NCI-H460 (cell line): ENCODE measurements at places on chromosomes 1 and 21. TPM values are rescaled to one million over a fixed set of nuclear protein-coding genes. Genes with fewer than 3 reads are reported as not detected.

- no peak for DNase-seq
Measured at GRCh38 chr1:150092180-150092791, 24.7 kb downstream of the VPS45 start.

ZFP69 gene
- 5.1 and 6.0 TPM in 2 replicates for total RNA-seq

DNA sequence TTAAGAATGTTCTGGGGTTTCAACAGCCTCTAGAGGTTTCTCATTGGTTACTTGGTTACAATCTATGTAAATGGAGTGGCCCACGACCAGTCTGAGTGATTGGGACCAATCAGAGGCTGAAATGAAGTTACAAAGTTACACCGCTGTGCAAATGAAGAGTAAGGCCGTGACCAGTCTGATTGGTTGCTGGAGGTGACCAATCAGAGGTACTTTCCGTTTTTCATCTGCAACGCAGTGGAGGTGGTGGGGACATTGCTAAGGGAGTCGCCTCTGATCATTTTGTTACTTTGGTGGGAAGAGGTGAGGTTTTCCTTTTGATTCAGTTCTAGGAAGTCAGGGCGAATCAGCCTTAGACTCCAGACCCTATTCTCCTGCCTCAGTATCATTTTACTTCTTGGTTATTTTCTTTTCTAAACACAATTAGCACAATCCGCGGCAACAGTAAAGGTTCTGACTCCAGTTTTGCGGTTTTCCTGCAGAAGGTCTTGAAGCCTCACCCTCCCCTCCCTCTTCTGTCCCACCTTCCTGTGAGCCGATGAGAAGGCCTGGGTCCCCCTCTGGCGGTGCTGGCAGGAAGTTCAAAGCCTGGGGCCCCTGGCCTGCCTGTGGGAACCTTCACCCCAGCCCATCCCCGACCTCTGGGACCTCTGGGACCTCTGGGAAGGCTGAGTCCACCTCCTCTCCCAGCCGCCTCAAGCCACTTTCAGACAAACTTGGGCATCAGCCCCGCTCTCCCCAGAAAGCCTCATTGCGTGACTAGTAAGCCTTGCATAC is 38.7 kb upstream of the TTC34 start:
- DNase-seq, result no peak

DNA sequence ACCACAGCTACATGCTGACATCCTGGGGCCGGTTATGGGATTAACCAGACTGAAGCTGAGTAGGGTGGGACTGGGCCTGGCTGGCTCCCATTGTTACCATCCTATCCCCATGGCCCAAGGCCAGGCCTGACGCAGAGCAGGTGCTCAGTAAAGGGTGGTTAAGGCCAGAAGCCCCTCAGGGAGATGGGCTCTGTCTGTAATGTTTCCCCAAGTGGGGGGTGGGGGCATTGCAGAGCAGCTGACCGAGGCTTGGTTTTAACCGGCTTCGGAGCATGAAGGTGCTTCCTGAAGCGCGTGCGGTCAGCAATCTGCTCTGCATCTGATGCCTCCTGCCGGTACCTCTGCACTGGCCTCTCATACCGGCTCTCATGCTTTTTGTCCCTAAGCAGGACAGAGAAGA is 83.4 kb upstream of the ACTL8 start:
- DNase-seq, result no peak

DNA sequence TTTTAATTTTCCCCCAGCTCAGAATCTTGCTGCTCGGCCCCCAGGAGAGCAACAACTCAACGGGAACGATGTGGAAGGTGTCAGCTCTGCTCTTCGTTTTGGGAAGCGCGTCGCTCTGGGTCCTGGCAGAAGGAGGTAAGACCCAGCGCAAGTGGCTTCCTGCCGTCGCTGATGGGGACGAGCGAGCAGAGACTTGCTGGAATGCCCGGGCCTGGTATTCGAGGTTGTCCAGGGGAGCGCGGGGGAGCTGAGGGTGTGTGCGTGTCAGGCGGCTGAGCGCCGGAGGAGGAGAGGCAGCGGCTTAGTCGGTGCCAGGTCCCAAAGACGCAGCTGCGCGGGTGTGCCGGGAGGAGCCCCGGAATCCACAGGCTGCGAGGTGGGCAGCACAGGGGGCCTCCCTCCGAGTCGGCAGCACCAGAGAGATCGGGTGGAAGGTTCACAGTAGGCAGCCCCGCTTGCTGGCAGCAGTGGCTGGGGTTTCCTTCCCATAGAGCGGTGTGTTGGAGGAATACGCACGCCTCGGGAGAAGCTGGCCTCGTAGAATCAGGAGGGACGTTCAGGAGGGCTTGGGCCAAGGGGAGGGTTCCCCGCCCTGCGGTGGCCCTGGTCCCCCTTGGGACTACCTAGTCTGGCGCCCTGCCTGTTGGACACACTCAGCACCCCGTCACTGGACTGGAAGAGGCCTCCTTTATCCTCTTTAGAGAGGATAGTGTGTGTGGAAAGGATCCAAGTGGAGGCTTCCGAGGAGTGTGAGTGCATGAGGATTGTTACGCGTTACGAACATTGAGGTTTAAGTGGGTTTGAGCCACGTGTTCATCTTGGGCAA is 547 bp downstream of the PDPN start:
- no peak for DNase-seq

LIX1L gene
- total RNA-seq, result 48.1 and 51.0 TPM in 2 replicates
